Left ventricle myocardium inferior (tissue), 1 donor: ENCODE measurements at places on chromosomes 12 and 14. TPM values are rescaled to one million over a fixed set of nuclear protein-coding genes. Genes with fewer than 3 reads are reported as not detected.

DNA sequence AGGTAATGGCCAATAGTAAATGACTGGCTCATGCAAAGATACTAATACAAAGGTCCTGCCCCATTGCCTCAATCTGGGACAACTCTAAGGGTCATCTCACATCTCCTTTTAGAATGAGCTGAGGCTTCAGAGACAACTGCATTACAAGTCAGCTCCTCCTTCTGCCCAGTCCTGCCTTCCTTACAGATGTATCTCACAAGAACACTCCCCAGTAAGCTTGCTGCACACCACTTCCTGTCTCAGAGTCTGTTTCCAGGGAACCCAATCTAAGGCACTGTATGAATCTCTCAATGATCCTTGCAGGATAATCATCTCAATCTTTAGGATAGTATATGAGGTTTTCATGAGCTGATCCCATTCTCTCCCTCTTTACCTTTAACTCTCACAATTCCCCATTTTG, 57.8 kb upstream of the ZDHHC17 start:
- H3K4me3 ChIP-seq: no peak overlapping the region
- H3K36me3 ChIP-seq: no peaks in the 10 kb centered on the region
- DNase-seq: no peak
- H3K27me3 ChIP-seq: no peaks in the 10 kb centered on the region

- H3K4me1 ChIP-seq: peaks cover 11% of the 10 kb centered on the region
- no peaks in the 10 kb centered on the region for H3K36me3 ChIP-seq
- no peak for DNase-seq
- H3K27ac ChIP-seq: no peak overlapping the region
Observed at GRCh38 chr12:66403746-66404145, 101.5 kb downstream of the HELB start.

GRCh38 chr14:81401420-81402122, 1.4 kb upstream of the STON2 start:
- H3K36me3 ChIP-seq: no peaks in the 10 kb centered on the region
- H3K4me1 ChIP-seq: no peaks in the 10 kb centered on the region
- no peaks in the 10 kb centered on the region for H3K27me3 ChIP-seq
- DNase-seq: no peak
- no peak overlapping the region for H3K4me3 ChIP-seq

FICD gene
- total RNA-seq: 4.2 TPM

ZNF84 gene
- total RNA-seq: 18.7 TPM
